ENCODE measurements at places on chromosomes 7 and 10. TPM values are rescaled to one million over a fixed set of nuclear protein-coding genes. Genes with fewer than 3 reads are reported as not detected.

DNA sequence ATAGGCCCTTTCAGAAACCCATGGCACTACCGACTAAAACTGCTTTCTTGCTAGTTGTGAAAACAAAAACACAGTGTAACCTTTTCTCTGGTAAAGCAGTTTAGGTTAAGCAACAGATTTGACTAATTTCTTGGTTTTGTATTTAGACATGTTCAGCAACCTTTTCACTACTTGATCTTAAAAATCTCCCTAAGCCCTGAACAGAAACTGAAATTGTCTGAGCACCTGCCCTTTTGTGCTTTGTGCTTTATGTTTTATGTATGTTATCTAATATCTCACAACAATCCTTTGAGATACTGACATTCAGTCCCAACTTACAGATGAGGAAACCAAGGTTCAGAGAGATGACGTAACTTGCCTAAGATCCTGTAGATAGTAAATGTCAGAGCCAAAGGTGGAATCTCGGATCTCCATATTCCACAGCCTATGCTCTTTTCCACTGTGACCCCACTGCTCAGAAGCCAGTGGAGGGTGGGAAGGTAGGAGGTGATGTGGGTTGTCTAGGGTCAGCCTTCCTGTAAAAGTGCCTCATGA lies 146.6 kb downstream of the LCOR start:
- no peak for DNase-seq

DNA sequence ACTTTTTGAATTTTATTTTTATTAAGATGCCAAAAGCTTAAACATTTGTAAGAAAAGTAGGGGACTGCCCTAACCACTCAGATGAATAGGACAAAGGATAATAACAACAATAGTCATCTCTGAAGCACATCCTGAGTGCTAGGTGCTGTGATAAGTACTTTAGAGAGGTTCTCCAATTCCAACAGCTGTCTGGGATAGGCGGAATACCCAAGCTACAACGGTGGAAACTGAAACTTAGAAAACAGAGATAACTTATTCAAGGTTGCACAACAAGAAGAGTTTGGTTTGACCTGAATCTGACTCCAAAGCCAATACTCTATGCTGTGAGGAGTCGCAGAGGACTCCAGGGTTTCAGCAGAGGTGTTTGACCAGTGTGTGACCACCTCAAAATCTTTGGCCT lies 2.0 kb downstream of the RTKN2 start:
- DNase-seq = no peak

- no peak for DNase-seq
Observed at GRCh38 chr10:34109495-34109894, 705.6 kb downstream of the PARD3 start.

GIMAP2 gene
- total RNA-seq = 9.9 TPM

- no peak for DNase-seq
Observed at GRCh38 chr10:44070282-44070681, 314.6 kb downstream of the CXCL12 start.

DNA sequence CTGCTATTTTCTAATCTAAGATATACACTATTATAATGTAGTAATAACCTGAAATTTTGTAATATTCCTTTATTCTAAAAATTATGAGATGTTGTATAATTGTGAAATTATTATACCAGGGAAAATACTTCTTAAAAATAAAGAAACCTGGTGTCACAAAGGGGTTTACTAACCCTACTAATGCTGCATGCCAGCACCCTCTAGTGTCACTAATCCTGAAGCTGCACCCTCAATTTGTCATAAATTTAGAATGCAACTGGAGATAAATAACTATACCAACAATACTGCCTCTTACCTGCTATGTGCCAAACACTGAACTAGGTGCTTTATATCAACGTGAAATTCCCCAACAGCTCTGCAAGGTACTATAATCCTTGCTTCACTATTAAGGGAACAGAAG lies 30.8 kb downstream of the TM9SF3 start:
- DNase-seq = no peak

- no peak for DNase-seq
Observed at GRCh38 chr10:127320176-127320575, 123.8 kb upstream of the INSYN2A start.

IDI2 gene
- not detected for total RNA-seq

- DNase-seq = no peak
Observed at GRCh38 chr7:28560767-28561166, 148.4 kb downstream of the CREB5 start.

DNA sequence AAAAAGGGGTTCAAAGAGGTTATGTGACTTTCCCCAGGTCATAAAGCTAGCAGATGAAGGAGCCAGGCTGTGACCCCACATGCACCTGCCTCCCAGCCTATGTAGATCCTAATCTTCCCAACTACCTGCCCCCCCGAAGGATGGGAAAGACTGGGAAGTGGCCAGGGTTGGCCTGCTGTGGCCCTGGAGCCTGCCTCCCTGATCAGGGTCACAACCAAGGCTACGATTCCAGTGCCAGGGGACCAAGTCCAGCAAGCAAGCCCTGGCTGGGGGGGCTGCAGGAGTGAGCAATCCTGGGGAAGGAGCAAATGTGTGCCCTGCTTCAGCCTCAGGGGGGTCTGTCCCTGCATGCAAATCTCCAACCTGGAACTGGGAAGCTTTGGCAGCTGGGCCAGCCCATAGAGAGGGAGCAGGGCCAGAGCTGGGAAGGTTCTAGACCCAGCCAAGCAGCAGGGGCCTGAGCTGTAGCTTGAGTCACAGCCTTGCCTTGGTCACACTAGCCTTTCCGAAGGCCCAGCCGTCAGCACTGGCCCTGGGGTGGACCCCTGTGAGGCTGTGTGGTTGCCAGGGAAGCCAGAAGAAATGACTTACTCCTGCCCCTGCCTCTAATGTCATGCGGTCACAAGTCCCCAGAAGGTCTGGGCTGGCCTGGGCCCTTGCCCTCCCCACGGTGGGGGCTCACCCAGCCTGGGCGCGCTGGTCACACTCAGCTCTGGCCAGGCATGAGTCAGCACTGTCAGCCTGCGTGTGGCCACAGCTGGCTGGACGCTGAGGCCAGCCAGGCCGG lies 96.4 kb upstream of the ZMIZ1 start:
- DNase-seq = peak; percentile 79

DNA sequence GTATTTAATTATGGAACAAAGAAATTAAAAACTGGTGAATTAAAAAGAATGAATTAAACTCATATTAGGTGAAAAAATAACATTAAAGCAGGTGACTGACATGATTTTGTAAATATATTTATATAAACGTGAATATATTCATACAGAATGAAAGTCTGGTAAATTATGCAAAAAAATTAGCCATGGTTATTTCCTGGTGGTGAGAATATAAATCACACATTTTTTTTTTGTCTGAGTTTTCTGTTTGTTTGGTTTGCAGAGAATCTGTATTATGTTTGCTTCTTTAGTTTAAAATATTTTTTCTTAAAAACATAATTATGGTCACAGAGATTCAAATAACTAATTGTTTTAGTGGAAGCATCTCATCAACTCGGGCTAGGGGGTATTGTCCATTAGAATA lies 73.0 kb upstream of the CSTF2T start:
- DNase-seq = no peak

GRCh38 chr10:48193556-48193955 lies 80.9 kb downstream of the FRMPD2 start:
- DNase-seq = no peak

C10orf53 gene
- not detected for total RNA-seq

RTKN2 gene
- 0.08 TPM for total RNA-seq

C10orf105 gene
- total RNA-seq = 0.27 TPM

NAT16 gene
- not detected for total RNA-seq

All from ovary (tissue), 10 donors.